ENCODE measurements at places on chromosomes 5 and 9.

GRCh38 chr9:20349568-20349967 is 272.7 kb downstream of the MLLT3 start:
- no peak for DNase-seq

- no peak for DNase-seq
Observed at GRCh38 chr5:115317736-115318135, 21.3 kb upstream of the CCDC112 start.

DNA sequence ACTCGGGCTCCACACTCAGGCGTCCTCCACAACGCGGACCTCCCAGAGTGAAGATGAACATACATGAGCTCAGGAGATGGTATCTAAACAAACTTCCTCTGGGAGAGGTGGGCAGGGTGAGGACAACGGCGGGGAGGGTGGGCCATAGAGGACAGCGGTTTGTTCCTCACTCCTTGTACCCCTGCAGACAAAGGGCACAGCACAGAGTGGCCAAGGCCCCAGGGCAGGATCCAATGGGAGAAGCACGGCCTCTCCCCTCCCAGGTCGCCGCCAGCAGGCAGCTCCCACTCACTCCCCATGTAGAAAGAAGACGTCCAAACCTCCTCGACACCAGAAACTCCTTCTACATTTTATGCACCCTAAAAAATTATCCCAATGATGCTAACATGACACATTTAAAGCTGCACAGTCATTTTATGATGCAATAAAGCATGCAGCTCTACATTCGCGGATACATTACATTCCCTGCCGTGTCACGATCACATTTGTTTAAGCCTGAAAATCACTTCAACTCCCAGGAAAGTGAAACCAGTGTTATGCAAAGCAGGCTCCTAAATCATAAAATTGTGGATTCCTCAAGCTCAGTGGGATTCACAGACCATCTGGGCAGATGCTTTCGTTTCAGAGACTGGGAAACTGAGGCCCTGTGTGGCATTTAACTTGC is 87.5 kb upstream of the SARDH start:
- DNase-seq: no peak

DNA sequence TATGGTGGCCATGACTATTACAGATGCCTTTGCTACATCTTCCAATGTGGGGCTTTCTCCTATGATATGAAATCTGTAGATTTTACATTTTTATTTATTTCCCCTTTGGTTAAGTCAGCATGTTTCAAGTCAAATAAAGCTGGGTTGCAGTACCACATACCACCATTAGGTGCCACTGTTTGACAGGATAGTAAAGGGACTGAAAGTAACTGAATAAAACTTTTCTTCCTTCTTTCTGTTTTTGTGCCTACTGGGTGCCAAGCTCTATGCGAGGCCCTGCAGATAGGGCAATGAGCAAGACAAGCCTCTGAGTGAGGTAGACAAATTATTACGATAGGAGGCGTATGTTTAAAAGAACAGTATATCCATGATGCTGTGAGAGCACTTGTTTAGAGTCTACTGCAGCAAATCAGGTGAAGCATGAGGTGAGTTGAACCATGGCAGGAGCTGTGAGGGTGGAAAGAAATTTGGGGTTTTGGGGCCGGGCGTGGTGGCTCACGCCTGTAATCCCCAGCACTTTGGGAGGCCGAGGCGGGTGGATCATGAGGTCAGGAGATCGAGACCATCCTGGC is 64.8 kb downstream of the GDNF start:
- peak; percentile 34 for DNase-seq

GRCh38 chr5:162372256-162372655 is 304.7 kb downstream of the GABRG2 start:
- no peak for DNase-seq

GRCh38 chr5:68339921-68340321 is 124.4 kb downstream of the PIK3R1 start:
- DNase-seq: no peak

DNA sequence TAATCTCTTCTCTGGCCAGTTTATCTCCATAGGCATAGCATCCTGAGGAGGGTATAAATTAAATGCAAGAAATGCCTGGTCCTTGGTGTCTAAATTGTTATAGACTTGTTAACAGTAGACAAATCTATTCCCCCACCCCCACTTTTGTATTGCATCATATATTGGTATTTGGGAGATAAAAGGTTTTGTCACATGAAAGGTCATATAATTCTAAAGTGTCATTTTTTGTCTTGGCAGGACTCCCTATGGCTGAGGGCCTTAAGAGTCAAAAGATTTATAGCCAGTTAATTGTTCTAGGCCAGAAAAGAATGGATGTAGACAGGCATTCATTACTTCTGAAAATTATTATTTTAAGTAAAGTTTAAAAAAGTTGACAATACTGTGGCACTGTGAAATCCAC is 90.3 kb upstream of the MOCS2 start:
- DNase-seq: no peak

- DNase-seq: no peak
Observed at GRCh38 chr5:63854076-63854475, 108.2 kb downstream of the HTR1A start.

GRCh38 chr9:124551472-124552272 is 44.5 kb upstream of the NR5A1 start:
- peak; percentile 56 for DNase-seq

- no peak for DNase-seq
Observed at GRCh38 chr5:139797335-139797734, 1.7 kb downstream of the PSD2 start.

GRCh38 chr5:37043693-37044092 is 167.1 kb downstream of the NIPBL start:
- no peak for DNase-seq

DNA sequence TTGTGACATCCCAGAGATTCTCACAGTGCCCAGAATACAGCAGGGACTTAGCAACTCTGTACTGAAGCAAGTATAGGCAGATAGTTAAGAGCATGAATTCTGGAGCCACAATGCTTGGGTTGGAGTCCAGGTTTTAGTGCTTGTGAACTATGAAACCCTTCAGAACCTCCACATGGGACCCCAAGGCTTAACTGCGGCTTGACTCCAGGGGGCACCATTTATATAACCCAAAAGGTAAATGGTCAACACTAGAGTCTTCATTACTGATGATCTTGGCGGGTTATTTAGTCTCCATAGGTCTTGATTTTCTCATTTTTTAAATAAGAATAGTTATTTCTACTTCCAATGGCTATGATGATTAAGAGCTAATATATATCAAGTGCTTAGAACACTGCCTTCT is 390.3 kb downstream of the TAF11L14 start:
- no peak for DNase-seq

GRCh38 chr9:36008774-36009300 is 27.9 kb upstream of the RECK start:
- DNase-seq: peak; percentile 71

DNA sequence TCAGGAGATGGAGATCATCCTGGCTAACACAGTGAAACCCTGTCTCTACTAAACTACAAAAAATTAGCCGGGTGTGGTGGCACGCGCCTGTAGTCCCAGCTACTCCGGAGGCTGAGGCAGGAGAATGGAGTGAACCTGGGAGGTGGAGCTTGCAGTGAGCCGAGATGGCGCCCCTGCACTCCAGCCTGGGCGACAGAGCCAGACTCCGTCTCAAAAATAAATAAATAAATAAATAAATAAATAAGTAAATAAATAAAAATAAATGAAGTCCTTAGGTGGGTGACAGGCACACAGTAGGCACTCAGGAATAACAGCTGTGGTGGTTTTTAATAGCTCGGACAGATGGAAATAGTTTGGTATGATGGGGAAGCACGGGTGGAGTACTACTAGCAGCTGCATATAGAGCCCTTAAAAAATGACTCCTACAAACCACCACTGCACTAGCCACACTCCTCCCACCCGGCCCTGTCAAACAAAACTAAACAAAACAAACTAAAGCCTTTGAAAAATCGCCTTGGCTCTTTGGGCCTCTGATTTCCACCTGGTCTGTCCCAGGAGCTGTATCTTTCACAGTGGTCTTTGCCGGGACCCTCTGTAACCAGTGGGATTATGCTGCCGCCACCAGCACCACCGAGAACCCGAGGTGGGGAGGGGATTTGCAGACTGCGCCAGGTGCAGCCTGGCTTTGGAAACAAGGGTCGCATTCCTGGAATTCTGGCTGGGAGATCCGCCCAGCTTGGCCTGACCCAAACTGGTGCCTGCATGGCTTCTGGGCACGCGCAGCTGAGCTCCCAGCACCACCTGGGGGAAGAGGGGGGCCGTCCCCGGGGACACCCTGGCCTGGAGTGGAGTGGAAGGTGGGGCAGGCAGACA is 5.1 kb upstream of the WDR5 start:
- no peak for DNase-seq

- no peak for DNase-seq
Observed at GRCh38 chr9:78695519-78695918, 398.6 kb downstream of the PSAT1 start.

DNA sequence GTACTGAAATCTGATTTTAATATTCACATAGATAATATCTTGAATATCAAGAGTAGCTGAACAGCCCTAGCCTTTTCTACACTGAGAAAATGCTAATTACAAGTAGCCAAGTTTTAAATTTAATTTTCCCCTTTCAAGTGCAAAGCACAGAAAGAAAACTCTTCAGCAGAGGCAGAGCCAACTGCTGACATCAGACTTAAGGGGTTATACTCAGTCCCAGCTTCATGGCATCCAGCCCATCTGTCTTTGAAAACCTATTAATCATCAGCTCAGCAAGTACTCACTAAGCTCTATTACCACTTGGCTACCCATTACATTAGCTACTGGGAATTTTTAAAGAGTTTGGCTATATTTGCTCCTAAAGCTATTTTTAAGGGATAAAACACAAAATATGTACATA is 220.5 kb downstream of the SLC12A2 start:
- no peak for DNase-seq

DNA sequence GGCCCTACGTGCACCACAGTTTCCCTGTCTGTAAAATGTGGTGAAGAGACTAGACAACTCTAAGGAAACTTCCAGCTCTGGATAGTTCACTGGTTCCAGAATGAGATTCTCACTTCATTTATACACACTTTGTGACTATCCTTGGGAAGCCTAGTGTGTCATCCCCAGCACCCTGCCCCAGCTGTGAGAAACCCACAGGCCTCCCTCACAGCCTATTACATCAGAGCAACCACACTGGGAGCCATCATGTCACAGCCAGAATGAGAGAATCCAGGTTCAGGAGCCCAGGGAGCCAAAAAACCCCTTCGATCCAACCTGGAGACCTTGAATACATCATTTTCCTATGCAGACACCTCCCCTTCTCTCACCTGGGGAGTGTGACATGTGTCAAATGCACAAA is 21.0 kb upstream of the HAND1 start:
- DNase-seq: no peak

- DNase-seq: no peak
Observed at GRCh38 chr9:96459268-96460007, 9.5 kb downstream of the HABP4 start.

GRCh38 chr5:124825250-124825982 is 79.0 kb upstream of the ZNF608 start:
- DNase-seq: no peak

GRCh38 chr9:95004411-95005277 is 278.1 kb downstream of the AOPEP start:
- DNase-seq: peak; percentile 49

- no peak for DNase-seq
Observed at GRCh38 chr5:136729901-136730355, 364.6 kb upstream of the TRPC7 start.

- no peak for DNase-seq
Observed at GRCh38 chr5:72185496-72186329, 78.4 kb downstream of the MAP1B start.

DNA sequence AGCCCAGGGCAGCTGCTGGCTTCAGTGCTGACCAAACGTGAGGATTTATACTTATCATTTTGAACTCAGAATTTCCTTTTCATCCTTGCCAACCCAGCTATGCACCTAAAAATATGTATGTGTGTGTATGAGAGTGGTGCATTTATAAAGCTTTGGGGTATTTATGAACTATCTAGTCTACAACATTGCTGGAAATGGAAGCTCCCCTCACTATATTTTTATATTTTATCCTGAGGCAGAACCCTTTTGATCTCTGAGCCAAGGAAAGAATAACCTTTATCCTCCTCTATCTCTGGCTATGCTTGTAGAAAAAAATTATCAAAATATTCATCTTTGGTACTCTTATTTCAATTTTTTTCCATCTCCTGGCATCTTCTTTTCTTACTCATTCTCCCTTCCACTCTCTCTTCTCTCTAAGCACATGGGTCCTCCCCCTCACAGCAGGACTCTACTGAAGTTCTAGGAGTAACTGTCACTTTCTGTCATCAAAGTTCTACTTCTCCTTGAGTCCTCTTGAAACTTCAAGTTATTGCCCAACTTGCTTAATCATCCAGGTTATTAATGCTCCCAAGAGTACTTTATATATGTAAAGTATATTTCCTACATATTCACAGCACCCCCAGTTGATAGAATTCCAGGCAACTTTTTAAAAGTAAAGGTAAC is 190.9 kb downstream of the HINT1 start:
- DNase-seq: no peak

- DNase-seq: peak; percentile 25
Observed at GRCh38 chr9:120919843-120920805, 6.5 kb downstream of the TRAF1 start.

DNA sequence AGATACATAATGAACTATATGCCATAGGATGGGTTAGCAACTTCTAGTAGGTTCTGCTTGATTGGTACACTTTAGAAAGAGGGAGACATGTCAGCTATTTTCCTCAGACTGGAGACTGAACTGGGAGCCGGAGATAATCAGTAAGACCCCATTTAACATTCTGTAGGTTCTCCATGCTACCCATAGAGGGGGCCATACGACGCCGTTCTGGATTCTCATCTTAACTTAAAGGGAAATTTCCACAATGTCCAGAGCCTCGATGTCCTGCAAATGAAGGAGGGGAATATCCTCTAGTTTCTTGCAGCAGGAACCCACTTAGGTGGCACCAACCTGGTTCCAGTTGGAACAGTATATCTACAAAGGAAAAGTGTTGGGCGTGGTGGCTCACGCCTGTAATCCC is 22.3 kb upstream of the NPM1 start:
- DNase-seq: no peak

DNA sequence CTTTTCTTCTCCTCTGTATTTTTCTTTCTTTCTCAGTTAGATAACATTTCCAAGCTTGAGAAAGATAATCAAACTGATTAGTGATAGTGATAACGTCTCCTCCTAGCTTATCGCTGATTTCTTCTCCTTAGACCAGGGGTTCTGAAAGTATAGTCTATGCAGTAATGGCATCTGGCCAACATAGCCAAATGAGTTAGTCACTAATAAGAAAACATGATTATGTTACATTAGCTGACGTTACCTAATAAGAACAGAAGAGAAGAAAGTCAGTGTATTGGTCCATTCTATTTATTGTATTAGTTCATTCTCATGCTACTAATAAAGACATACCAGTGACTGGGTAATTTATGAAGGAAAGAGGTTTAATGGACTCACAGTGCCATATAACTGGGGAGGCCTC is 111.2 kb downstream of the STRBP start:
- no peak for DNase-seq

- DNase-seq: no peak
Observed at GRCh38 chr5:74761241-74761640, 5.7 kb downstream of the GFM2 start.

DNA sequence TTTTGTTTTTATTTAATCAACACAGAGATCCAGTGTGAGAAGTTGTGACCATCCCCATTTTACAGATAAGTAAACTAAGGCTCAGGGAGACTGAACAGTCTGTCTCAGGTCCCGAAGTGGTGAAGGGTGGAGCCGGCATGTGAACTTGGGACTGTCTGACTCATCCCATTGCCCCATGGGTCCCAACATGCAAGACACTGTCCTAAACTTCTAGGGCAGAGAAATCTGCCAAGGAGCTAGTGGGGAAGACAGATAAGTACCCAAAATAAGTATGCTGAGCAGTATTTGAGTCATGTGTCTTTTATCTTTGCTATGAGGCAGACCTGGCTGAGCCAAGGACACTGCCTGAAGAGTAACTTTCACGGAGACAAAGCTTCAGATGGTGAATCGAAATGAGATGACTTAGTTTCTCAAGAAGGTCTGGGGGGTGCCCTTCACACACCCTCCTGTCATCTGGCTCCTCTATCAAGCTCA is 64.3 kb upstream of the SLC25A51 start:
- no peak for DNase-seq
